Fibroblast of pulmonary artery (primary cell): ENCODE measurements at places on chromosomes 13 and 19.

DNA sequence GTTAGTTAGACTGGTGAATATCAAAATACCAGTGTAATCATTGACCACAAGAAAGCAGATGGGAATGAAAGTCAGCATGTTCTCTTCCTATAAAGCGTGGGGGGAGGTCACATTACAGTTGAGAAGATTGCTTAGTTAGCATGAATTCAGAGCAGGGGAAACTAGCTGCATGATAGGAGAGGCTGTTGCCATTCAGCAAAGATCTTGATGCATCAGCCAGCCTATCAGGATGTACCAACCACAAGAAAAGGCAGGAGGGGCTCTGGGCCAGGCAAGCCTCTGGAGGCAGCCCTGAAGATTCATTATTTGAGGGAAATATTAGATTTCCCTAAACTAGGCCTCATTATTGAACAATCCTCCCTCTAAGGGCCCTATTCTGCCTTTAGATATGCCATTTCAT lies 5.0 kb upstream of the MTMR6 start:
- no peak for DNase-seq

GRCh38 chr19:21841488-21842097 lies 5.6 kb upstream of the ZNF43 start:
- DNase-seq = no peak

GRCh38 chr13:96817336-96817941 lies 176.8 kb downstream of the OXGR1 start:
- DNase-seq = peak; percentile 52

- DNase-seq = no peak
Measured at GRCh38 chr13:98794498-98794897, 42.0 kb upstream of the SLC15A1 start.

- DNase-seq = no peak
Measured at GRCh38 chr19:2336528-2337328, 8.2 kb downstream of the SPPL2B start.

GRCh38 chr19:13053238-13053637 lies 49.4 kb downstream of the LYL1 start:
- DNase-seq = peak; percentile 69

DNA sequence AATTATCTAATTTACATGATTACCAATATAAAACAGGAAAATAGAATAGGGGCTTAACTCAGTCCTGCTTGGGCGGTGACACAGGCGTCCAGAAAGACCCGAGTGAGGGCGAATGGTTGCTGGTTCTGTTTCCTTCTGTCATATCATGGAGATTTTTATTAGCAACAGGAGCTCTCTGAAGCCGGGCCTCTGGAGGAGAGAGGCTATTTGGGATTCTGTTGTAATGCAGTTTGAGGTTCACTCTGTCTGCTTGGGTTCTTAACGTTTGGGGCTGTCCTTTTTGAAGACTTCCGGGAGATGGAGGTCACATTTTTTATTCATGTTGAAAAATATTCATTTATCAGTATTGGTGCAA lies 115.7 kb upstream of the ZNF536 start:
- no peak for DNase-seq
